ENCODE measurements at places on chromosomes 3 and 15.

DNA sequence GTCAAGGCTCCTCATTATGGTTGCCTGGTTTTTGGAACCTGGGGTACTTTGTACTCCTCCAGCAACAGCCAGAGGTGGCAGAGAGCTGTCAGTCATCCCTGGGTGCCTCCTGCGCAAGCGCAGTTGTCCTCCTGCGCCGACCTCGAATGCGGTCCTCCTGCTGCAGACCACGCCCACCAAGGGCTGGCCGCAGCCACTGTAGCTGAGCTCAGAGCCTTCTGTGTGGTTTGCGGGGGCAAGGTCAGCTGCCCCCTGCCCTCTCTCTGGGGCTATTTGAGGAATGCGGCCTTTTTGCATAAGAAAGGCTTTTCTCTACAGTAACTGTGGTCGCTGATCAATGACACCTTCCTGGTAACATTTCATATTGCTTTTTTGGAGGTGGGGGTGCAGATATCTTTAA, 131.3 kb upstream of the SNRPN start:
- DNase-seq = no peak

DNA sequence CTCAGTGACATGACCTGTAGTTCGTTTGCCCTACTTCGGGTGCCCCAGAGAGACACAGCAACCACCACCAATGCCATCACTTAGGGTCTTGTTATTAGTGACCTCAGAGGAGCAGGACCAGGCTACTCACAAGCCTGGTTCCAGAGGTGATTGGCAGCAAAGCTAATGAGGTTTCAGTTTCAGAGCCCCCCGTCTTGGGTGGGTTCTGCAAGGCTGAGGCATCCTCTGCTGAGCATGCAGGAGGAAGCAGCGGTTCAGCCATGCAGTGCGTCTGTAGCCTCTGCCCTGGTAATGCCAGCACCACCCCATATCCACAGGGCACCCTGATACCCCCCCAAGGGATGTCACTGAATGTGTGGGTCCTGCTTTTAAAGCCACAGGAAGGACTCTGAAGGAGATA, 39.0 kb upstream of the ITGA11 start:
- no peak for DNase-seq

- no peak for DNase-seq
Observed at GRCh38 chr3:19595884-19596283, 338.1 kb downstream of the EFHB start.

GRCh38 chr3:108241721-108242120, 19.5 kb upstream of the IFT57 start:
- no peak for DNase-seq

GRCh38 chr3:73602170-73602569, 22.6 kb downstream of the PDZRN3 start:
- DNase-seq = no peak

- no peak for DNase-seq
Observed at GRCh38 chr15:40932156-40932555, 3.0 kb downstream of the DLL4 start.

- no peak for DNase-seq
Observed at GRCh38 chr15:49731187-49732099, 110.6 kb downstream of the DTWD1 start.

DNA sequence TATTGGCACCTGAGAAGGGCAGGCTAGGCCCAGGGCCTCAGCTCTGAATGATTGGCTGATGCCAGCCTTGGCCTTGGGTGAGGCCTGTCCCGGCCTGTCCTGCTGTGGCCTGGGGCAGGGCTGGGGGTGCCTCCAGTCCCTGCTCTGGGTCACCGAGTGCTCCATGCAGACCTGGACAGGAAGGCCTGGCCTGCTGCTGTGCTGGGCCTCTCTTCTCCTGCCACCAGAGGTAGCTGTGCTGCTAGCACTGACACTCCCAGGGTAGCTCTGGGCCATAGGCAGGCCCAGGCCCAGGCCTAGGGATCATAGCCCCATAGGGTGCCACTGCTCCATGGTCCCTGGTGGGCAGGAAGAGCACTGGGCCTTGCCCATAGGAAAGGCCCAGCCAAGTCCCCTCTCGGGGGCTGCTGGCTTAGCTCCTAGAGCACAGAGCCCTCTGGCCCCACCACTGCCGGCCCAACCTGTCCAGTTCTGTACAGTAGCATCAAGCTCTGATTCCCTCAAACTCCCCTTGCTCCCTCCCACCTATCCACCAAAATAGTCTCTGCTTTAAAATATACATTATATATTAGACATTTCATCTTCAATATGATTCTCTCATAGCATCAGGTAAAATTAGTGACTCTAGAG, 18.2 kb downstream of the ABTB1 start:
- no peak for DNase-seq

- DNase-seq = no peak
Observed at GRCh38 chr3:71303627-71304200, 279.8 kb downstream of the FOXP1 start.

DNA sequence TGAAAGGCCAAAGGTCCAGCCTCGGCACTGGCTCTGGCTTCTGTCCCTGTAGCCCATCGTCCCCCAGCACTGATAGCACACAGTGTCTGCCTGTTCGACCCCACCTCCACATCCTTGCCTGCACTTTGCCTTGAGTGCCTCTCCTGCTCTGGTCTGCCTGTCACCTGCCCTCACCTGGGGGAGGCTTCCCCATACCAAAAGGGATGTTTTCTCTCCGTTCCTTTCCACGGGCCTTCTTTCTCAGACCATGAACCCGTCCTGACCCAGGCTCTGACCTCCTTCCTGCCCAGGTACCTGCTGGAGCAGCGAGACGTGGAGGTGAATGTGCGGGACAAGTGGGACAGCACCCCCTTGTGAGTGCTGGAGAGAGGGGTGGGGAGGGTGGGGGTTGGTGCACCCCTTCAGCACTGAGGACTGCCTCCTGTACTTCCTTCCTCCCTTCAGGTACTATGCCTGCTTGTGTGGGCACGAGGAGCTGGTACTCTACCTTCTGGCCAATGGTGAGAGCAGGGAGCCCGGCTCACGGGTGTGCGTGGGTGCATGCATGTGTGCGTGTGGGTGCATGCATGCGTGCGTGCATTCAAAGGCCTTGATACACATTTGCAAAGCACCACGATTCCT, 1.5 kb downstream of the ABTB1 start:
- no peak for DNase-seq

- no peak for DNase-seq
Observed at GRCh38 chr15:60901647-60902046, 327.5 kb downstream of the RORA start.

DNA sequence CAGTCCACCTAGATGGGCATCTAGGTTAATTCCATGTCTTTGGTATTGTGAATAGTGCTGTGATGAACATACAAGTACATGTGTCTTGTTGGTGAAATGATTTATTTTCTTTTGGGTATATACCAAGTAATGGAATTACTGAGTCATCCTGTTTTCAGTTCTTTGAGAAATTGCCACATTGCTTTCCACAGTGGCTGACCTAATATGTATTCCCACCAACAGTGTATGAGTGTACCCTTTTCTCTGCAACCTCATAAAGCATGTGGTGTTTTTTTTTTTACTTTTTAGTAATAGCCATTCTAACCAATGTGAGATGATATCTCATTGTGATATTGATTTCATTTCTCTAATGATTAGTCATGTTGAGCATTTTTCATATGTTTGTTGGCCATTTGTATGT, 86.0 kb upstream of the NDN start:
- no peak for DNase-seq

DNA sequence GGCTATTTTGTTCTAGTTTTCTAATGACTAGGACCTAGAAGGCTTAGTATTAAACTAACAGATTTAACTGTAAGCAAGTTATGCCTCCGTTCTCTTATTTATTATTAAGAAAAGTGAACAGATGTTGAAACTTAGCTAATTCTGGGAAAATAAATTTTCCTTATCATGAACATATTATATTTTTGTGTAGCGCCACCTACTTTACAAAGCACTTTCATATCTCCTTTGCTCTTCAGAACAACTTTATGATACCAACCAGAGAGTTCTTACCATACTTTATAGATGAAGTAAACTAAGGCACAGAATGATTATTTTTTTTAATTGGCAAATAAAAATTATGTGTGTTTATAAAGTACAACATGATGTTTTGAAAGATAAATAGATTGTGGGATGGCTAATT, 59.4 kb downstream of the NME9 start:
- DNase-seq = no peak

DNA sequence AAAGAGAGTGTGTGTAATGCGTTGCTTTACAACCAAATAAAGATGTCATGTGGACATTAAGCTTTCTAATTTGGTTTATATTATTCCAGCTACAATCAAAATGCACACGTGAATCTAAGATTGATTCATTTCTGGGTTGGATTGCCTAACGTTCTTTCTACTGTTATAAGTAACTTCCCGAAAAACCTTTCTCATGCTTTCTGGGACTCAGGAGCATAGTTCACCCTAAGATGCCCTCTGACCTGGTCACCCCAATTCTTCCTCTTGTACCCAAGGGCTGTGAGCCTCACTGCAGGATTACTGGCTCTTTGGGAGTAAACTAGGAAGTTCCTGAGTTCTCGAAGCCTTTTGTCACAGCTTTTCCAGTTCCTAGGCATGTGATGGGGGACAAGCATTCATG, 12.7 kb upstream of the LMCD1 start:
- DNase-seq = no peak

GRCh38 chr3:186115239-186115996, 6.5 kb upstream of the ETV5 start:
- DNase-seq = no peak

GRCh38 chr3:89685731-89686130, 578.3 kb downstream of the EPHA3 start:
- DNase-seq = no peak

GRCh38 chr3:24850245-24850644, 355.6 kb upstream of the THRB start:
- DNase-seq = no peak

DNA sequence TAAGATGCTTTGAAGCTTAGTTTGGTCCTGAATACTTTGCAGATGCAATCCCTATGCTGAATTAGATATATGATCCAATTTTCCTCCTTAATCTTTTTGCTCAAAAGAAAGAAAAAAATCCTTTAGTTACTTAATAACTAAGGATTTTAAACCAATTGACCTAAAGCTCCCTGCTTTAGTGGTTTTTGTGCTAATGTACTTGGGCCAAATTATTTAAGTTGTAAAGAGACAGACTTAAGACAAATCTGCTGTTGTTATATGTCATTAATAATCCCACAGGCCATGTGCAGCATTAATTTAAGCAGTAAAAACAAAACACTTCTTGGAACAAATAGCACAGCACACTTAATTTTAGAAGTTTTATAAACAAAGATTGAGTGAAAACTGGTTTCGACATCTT, 776.1 kb upstream of the SEMA6D start:
- no peak for DNase-seq

Data from stimulated activated CD4-positive, alpha-beta T cell treated with anti-CD3 and anti-CD28 coated beads, Interleukin-12 subunit alpha, Interleukin-12 subunit beta, amount 100 ng/mL, for 48 hours (primary cell).